CD4-positive, alpha-beta memory T cell (primary cell): ENCODE measurements at places on chromosomes 3 and 15.
A peak's percentile ranks its signal among the peaks of the same experiment; 100 is the strongest.

DNA sequence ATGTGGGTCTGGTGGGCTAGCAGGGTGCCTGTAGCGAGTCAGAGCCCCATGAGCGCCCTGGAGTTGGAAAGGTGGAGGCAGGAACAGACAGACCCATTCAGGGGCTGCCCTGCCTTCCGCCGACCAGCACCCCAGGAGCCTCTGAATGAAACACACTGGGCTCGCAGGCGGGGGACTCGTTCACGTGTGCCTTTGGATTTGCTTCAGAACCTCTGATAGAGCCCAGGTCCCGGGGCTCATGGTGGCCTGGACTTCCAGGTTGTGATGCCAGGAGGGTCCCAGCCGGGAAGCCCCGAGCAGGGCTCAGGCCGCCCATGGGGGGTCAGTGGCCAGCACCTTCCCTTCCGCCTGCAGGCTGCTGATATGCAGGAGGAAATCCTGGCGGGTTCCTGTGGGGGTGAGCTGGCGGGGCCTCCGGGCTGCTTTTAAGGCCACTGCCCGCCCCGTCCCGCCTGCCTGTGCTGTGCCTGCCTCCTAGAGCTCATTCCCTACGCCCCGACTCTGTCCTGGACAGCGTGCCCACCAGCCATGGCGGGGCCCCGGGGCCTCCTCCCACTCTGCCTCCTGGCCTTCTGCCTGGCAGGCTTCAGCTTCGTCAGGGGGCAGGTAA, at the start of gene STAB1:
Gene STAB1 (plus strand): TSS at position 453 of the 610 bp plus-strand sequence. CDS start 76 bp downstream, at position 529.
- DNase-seq: no peak

- DNase-seq: peak; percentile 29
Observed at GRCh38 chr3:106184540-106185457, 316.0 kb upstream of the CBLB start.

DNA sequence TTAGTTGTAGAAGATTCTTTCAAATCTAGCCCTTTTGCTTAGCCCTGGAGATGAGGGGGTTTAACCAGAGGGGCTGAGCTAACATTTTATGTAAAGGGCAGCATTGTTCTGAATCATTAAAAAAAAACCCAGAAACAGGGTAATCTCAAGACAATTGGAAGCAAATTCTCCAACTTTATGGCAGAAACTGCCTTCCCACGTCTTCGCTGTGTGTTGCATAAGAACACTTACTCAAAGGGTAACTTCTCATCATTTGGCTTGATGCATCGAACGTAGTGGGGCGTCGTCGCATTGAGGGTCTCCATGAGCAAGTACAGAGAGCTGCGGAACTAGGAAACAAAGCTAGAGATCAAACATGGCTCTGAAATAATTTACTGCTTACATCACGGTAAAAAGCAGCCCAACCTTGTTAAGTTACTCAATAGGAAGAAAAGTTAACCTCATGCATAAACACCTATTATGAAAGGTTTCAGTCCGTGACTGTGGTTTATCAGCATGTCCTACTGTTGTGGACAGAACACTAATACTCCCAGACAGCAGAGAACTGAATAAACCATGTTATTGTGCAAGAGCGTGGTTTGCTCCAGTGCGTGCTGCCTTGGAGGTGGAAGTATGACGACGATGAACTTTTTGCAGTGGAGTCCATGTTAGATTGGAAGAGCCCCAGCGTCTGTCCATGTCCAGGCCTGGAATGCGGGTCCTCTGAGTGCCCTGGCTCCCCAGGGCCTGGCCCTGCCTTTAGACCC, 48.7 kb downstream of the MYO5C start:
- no peak for DNase-seq

DNA sequence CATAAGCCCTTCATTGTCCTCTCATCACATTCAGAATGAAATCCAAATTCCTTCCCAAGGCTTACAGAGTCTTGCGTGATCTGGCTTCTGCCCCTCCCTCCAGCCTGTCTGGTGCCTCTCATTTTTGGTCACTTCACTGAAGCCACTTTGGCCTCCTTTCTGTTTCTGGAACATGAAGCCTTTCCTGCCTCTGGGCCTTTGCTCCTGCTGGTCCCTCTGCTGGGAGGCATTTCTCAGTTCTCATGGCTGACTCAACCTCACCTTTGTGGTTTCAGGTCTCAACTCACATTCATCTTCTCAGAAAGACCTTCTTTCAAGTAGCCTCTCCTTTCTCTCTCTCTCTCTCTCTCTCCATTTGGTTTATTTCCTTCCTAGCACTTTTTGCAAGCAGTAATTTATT, 43.9 kb upstream of the BHLHE40 start:
- no peak for DNase-seq

DNA sequence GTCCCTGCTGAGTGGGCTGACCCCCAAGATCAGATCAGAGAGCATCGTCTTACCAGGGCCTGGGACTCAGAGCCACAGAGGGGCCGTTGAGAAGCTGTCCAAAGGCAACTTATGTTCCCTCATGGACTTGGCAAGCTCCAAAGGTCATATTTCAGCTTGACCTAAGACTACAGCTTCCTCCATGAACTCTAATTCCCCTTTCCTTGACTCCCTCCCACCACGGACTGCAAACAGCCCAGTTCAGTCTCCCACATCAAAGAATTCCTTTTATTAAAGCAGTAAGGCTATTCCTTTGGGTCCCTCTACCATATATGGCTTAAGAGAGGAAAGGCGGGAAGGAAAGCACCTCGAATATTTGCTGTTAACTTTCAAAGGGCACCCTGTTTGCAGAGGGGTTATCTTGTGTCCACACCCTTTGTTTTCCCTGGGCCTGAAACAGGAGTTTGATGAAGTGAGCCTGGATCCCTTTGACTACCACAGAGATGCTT, 146.1 kb upstream of the THBS1 start:
- DNase-seq: no peak

GRCh38 chr3:153595186-153595815, 433.3 kb downstream of the RAP2B start:
- DNase-seq: peak; percentile 13

GRCh38 chr15:77658304-77658703, 25.6 kb upstream of the LINGO1 start:
- no peak for DNase-seq

DNA sequence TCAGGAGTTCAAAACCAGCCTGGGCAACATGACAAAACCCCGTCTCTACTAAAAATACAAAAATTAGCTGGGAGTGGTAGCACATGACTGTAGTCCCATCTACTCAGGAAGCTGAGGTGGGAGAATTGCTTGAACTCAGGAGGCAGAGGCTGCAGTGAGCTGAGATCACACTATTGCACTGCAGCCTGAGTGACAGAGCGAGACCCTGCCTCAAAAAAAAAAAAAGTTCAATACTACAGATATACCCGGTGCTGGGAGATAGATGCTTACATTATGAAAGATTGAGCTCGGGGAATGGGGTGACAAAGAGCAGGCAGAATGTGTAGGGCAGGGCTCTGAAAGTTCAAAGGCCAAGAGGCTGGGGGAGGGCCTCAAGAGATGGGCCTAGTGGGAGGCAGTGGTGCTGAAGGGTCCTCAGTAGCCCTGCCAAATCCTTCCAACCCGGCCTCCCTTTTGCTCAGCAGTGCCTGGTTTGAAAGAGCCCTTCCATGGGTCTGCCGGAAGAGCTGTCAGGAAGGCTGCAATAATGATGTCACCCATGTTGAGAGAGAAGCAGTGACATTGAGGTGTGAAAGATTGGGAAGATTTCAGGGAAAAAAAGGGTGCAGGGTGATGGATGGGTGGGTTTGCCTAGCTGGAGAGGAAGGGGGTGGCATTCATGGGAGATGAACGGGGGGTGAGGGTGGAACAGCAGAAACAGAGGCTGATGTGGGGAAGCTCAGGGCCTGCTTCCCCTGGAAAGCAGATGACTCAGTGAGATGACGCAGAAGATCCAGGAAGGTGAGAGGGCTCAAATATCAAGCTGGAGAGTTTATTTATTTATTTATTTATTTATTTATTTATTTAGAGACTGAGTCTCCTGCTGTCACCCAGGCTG, 20.0 kb upstream of the IREB2 start:
- DNase-seq: no peak

- DNase-seq: no peak
Observed at GRCh38 chr15:87944050-87944449, 312.5 kb downstream of the NTRK3 start.

DNA sequence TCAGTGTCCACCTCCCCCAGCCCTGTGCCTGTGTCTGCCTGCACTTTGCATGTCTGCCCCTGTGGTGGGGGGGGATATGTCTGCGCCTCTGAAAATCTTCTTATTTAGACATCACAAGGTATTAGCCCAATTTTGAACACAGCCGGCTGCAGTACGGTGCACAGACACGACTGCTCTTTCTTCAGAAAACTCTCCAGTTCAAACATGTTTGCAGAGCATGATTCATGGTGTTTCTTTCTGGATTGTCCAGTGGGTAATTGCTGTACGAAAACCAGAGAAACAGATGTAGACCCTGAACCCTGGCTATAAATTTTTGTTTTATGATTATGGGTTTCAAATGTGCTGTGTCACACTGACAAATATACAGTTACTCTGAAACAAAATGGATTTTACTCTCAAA, 3.4 kb upstream of the RARB start:
- DNase-seq: no peak

DNA sequence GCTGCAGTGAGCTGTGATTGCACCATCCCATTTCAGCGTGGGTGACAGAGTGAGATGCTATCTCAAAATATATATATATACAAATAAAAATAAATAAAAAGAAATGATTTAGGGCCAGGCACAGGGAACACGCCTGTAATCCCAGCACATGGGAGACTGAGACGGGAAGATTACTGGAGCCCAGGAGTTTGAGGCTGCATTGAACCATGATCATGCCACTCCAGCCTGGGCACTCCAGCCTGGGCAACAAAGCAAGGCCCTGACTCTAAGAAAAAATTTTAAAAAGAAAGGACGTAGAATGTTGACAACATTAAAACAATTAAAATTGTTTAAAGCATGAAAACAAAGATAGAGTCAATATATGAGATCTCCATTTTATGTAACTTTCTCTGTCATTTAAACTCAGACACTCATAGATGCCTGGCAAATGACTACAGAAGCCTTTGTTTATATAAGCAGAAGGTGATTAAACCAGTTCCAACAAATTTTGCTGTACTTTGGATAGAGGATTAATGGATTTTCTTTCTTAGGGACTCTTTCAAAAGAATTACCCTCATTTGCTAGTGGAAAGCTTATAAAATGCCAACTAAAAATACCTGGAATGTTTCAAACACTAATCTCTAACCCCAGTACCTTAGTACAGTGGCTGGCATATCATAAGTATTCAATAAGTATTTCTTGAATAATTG, 10.7 kb upstream of the TRPM7 start:
- no peak for DNase-seq

DNA sequence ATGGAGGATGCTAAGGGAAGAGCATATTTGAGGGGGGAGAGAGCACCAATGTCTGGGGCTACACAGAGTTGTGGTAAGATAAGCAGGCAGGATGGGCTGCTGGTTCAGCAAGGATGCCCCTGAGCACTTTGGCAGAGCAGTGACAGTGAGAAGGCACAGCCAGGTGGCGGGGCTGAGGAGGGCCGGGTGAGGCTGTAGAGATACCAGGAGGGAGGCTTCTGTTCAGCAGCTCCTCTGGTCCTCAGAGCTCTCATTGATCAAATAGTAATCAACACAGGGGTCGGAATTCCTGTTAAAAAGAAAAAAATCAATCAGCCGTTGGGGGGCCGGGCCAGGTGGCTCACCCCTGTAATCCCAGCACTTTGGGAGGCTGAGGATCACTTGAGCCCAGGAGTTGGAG, 11.5 kb upstream of the XIRP1 start:
- no peak for DNase-seq

GRCh38 chr3:146524961-146525360, 19.4 kb downstream of the PLSCR1 start:
- no peak for DNase-seq

- no peak for DNase-seq
Observed at GRCh38 chr3:20060974-20061685, 20.9 kb downstream of the KAT2B start.

GRCh38 chr3:173825730-173826129, 428.2 kb downstream of the NLGN1 start:
- DNase-seq: no peak

GRCh38 chr3:58350627-58351013, 17.9 kb downstream of the PXK start:
- no peak for DNase-seq

GRCh38 chr15:54810496-54810895, 386.2 kb downstream of the RSL24D1 start:
- DNase-seq: no peak

GRCh38 chr3:122564155-122564912, at the start of the genes DTX3L and PARP9:
Gene DTX3L, plus strand, starts transcription at chr3:122564338. Its CDS starts 89 bp downstream, at chr3:122564427.
Gene PARP9, minus strand, starts transcription at chr3:122564300. Its CDS starts 4,680 bp downstream, at chr3:122559620.
- DNase-seq: peak; percentile 79

- no peak for DNase-seq
Observed at GRCh38 chr3:196970547-196971093, 2.0 kb upstream of the PIGZ start.
